ENCODE measurements at places on chromosomes 6 and 20. TPM values are rescaled to one million over a fixed set of nuclear protein-coding genes. Genes with fewer than 3 reads are reported as not detected.

GRCh38 chr6:121600389-121601168, 165.1 kb downstream of the GJA1 start:
- H3K4me1 ChIP-seq: no peaks in the 10 kb centered on the region
- no peaks in the 10 kb centered on the region for H3K27me3 ChIP-seq
- no peak overlapping the region for H3K4me3 ChIP-seq
- H3K27ac ChIP-seq: no peak overlapping the region
- no peaks in the 10 kb centered on the region for H3K36me3 ChIP-seq

The BMP5 gene
- 0.96 TPM for total RNA-seq

DNA sequence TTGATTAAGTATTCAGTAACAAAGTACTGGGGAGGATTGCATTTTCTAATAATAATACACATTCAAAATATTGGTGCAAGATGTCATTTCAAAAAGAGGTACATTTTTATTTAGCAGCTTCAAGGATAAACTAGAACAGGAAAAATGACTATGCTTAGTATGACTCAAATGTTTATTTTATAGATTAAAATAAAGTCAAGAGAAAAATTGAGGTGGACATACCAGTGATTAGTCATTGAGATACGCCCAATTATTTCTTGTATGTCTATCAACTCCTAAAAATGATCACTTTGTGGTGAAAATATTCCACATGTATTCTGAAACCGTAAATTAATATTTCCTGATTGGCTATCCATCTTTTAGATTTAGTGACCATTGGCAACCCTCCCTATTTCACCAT, 96.7 kb downstream of the PHF3 start:
- no peaks in the 10 kb centered on the region for H3K27me3 ChIP-seq
- no peak overlapping the region for H3K4me3 ChIP-seq
- no peaks in the 10 kb centered on the region for H3K36me3 ChIP-seq
- H3K4me1 ChIP-seq: no peaks in the 10 kb centered on the region
- DNase-seq: no peak

GRCh38 chr20:34045930-34046725, 52.4 kb downstream of the RALY start:
- no peaks in the 10 kb centered on the region for H3K36me3 ChIP-seq
- no peaks in the 10 kb centered on the region for H3K27me3 ChIP-seq
- no peak overlapping the region for H3K4me3 ChIP-seq
